ENCODE measurements at places on chromosomes 12 and 14.

- no peak for DNase-seq
- H3K27ac ChIP-seq: no peak overlapping the region
- H3K4me1 ChIP-seq: peaks cover 3% of the 10 kb centered on the region
- H3K27me3 ChIP-seq: no peaks in the 10 kb centered on the region
- H3K4me3 ChIP-seq: no peak overlapping the region
Observed at GRCh38 chr14:22850944-22851764, 14.8 kb downstream of the MMP14 start.

DNA sequence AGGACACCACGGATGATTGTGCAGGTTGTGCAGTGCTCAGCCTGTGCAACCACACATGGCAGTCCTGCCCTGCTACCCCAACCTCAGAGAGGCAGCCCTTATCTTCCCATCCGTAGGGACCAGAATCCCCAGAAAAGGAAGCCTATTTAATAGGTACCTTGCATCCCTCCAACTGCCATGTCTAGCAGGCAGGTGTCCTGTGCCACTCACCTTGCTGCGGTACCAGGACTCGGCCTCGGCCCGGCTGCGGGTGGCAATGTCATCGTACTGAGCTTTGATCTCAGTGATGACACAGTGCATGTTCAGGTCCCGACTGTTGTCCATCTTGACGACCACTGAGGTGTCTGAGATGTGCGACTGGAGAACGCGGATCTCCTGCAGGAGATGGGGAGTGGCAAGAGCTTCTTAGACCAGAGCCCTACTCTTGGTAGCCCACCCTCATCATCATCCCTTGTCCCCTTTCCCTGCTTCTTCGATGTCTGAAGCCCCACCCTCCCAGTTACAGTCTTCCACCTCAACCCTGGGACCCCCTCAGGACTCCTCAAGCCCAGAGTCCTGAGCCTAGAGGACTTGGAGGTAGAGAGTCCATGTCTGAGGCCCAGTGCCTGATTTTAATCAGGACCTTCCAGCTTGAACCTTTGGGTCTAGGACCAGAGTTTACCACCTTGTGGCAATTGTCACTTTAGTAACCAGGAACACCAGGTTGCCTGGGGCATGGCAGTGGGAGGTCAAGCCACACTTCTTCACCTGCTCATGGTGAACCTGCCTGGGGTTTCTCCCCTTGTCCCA lies 20.5 kb downstream of the KRT7 start:
- no peaks in the 10 kb centered on the region for H3K36me3 ChIP-seq
- H3K27ac ChIP-seq: no peak overlapping the region
- DNase-seq: no peak
- peaks cover 29% of the 10 kb centered on the region for H3K27me3 ChIP-seq
- peaks cover 4% of the 10 kb centered on the region for H3K4me1 ChIP-seq

- H3K27me3 ChIP-seq: no peaks in the 10 kb centered on the region
- 0 out of 2 replicates have a peak, but pooled peaks cover 8% of the 10 kb centered on the region for H3K4me1 ChIP-seq
- peak overlapping the region; percentile 11 for H3K27ac ChIP-seq
- peak; percentile 8 for DNase-seq
- H3K36me3 ChIP-seq: no peaks in the 10 kb centered on the region
Observed at GRCh38 chr12:41073633-41074472, 114.3 kb upstream of the PDZRN4 start.

- no peak overlapping the region for H3K4me3 ChIP-seq
- H3K36me3 ChIP-seq: no peaks in the 10 kb centered on the region
- DNase-seq: no peak
- no peak overlapping the region for H3K27ac ChIP-seq
- H3K4me1 ChIP-seq: no peaks in the 10 kb centered on the region
Observed at GRCh38 chr14:100321473-100322137, 1.5 kb upstream of the SLC25A47 start.

- H3K27me3 ChIP-seq: no peaks in the 10 kb centered on the region
- H3K4me1 ChIP-seq: no peaks in the 10 kb centered on the region
- no peak overlapping the region for H3K4me3 ChIP-seq
- DNase-seq: peak; percentile 12
Observed at GRCh38 chr12:54526812-54527630, 22.4 kb upstream of the PDE1B start.

DNA sequence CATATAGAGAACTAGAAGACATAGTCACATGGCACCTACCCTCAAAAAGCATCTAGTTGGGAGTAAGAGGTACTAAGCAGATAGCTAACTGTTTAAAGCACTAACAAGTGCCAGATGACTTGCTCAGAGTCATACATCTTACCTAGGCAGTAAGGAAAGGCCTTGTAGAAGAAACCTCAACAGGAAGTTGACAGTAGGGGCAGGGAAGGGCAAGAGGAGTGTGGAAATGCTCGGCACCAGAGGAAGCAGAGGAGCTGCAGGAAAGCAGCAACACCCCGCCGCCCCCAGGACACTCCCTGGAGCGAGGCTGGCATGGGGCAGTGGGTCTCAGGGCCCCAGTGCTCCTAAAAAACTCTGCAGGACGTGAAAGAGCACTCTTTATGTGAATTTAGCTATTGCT lies 92.9 kb downstream of the PPP2R5C start:
- no peak for DNase-seq
- H3K36me3 ChIP-seq: no peaks in the 10 kb centered on the region
- no peak overlapping the region for H3K4me3 ChIP-seq
- no peaks in the 10 kb centered on the region for H3K27me3 ChIP-seq

- H3K27ac ChIP-seq: no peak overlapping the region
- H3K27me3 ChIP-seq: no peaks in the 10 kb centered on the region
- no peaks in the 10 kb centered on the region for H3K4me1 ChIP-seq
- no peak for DNase-seq
- H3K36me3 ChIP-seq: no peaks in the 10 kb centered on the region
Observed at GRCh38 chr12:11877102-11877826, 193.5 kb upstream of the BCL2L14 start.

DNA sequence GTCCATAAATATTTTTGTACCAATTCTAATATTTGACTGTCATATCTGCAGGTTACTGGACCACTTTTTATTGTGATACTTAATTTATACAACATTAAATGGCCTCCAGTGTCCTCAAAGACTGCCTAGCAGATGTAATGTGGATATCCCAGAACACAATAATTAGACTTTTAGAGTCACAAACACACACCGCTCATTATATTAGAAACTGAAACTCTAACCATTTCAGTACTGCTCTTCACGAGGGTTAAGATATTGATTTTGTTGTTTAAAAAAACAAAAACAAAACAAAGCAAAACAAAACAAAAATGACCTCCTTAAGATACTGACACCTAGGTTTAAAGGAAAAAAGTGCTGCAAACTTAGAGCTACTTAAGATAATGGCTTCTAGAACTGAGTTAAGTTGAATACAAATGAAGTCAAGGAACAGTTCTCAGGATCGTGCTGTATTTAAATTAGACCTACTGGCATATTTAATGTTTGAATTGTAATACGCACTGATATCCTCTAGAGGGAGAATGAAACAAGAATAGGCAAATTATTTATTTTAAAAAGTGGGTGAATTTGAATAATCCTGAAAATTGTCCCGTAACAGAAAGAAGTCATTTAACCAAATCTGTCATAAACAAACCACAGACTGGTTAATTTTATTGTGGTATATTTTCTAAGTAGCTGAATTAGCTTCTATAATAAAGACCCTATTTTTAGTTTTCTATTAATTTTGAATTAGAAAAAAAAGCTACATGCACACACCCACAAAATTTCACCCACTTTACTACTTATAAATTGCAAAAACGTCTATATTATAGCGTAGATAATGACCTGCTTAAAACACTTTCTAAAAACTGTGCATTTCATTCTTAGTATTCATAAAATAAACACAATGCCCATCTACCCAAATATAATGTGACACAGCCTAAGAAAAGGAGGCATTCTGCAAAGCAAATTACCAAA lies 395.2 kb upstream of the DCN start:
- H3K27me3 ChIP-seq: no peaks in the 10 kb centered on the region
- DNase-seq: peak; percentile 46
- H3K4me3 ChIP-seq: peak overlapping the region; percentile 51
- H3K36me3 ChIP-seq: no peaks in the 10 kb centered on the region

- no peaks in the 10 kb centered on the region for H3K27me3 ChIP-seq
- no peak overlapping the region for H3K4me3 ChIP-seq
- H3K27ac ChIP-seq: no peak overlapping the region
Observed at GRCh38 chr12:125018356-125018755, 24.9 kb downstream of the BRI3BP start.

DNA sequence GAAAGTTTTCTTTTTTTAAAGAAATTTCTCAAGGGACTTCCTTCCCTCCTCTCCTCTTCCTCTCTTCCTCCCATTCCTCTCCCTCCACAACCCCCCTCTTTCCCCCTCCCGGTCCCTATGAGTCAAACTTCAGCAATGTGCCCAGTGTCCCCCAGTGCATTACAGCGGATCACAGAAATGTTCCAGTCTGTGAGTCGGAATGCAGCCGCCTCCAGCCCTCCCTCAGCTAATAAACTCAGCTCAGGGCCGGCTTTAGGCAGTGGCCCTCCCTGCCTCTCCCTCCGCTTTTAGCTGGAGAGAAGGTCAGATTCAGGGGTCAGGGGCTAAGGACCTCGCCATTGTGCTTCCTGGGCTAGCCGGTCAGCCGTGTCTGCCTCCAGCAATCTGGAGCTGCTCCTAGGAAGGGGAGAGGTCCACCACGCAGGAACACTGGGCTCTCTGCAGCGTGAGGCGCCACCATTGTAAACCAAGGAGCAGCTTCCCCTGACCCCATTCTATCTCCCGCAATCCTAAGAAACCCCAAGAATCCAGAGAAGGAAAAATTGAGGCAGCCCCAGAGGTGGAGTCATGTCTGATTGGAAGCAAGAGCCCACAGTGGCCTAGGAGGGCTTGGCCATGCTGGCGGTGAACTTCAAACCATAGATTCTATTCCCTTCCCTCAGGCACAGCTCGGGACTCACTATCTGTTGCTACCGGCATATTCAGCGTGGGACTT lies 1.1 kb upstream of the HDAC7 start:
- no peak for DNase-seq
- H3K4me3 ChIP-seq: peak overlapping the region; percentile 83
- peak overlapping the region; percentile 64 for H3K27ac ChIP-seq
- peaks cover 57% of the 10 kb centered on the region for H3K4me1 ChIP-seq
- no peaks in the 10 kb centered on the region for H3K36me3 ChIP-seq

DNA sequence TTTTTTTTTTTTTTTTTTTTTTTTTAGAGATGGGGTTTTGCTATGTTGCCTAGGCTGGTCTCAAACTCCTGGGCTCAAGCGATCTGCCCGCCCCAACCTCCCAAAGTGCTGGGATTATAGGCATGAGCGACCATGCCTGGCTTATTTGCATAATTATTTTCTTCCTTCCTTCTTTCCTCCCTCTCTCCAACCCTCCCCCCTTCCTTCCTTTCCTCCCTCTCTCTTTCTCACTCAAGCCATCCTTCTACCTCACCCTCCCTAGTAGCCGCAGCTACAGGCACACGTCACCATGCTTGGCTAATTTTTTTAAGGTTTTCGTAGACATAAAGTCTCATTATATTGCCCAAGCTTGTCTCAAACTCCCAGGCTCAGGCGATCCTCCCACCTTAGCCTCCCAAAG lies 83.8 kb downstream of the PEBP1 start:
- H3K4me1 ChIP-seq: no peaks in the 10 kb centered on the region
- H3K27me3 ChIP-seq: no peaks in the 10 kb centered on the region
- no peak overlapping the region for H3K4me3 ChIP-seq
- no peak overlapping the region for H3K27ac ChIP-seq
- H3K36me3 ChIP-seq: no peaks in the 10 kb centered on the region
- DNase-seq: no peak
